ENCODE measurements at places on chromosomes 6 and 20.

GRCh38 chr20:60586269-60587050 is 628.2 kb downstream of the CDH26 start:
- no peak for DNase-seq

- no peak for DNase-seq
Measured at GRCh38 chr6:99603421-99604165, 3.0 kb upstream of the PRDM13 start.

DNA sequence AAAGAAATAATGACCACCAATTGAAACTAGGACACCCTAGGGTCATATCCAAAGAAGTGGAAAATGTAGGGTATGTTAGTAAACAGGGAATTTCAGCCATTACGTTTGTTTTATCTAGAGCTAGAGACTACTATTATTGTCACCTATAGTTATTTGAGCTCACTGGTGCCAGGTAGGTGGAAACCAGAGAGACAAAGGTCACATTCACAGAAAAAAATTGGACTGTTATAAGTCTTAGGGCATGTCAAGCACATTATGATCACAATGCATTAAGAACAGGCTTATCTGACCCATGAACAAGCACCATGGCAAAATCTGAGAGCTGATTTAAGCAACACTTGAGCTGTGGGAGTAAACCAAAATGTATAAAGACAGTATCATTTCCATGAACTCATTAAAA is 530.1 kb upstream of the CITED2 start:
- DNase-seq: no peak

DNA sequence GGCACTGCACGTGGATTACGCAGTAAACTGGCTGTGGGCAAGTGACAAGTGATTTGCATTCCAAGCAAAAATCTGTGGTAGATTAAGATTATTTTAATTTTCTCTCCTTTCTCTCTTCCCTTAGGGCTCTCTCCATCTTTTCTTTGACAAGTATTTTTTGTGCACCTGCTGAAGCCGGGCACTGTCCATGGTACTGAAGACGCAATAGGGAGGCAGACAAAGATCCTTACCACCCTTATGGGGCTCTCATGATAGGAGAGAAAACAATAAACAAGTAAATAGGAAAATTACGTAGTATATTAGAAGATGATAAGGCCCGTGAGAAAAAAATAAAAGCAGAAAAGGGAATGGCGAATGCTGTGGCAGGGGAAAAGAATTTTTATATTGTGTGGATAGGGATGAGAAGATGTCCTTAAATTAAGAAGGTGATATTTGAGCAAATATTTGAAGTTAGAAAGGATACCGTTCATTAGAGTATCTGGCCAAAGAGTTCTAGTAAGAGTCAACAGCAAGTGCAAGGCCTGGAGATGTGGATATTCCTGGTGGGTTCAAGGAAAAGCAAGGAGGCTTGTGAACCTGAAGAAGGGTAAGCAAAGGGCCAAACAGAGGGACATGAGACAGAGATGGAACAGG is 146.0 kb downstream of the LAMP5 start:
- DNase-seq: no peak

DNA sequence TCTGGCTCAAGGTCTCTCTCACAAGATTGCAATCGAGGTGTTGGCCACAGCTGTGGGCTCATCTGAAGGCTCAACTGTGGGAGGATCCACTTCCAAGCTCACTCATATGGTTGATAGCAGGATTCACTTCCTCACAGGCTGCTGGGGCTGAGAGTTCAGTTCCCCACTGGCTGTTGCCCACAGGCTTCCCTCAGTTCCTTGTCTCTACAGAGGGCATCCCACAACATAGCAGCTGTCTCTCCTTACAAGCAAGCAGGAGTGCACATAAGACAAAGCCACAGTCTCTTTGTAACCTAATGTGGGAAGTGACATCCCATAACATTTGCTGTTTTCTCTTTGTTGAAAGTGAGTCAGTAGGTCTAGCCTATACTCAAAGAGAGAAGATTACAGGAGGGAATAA is 14.0 kb downstream of the SPATS1 start:
- no peak for DNase-seq

DNA sequence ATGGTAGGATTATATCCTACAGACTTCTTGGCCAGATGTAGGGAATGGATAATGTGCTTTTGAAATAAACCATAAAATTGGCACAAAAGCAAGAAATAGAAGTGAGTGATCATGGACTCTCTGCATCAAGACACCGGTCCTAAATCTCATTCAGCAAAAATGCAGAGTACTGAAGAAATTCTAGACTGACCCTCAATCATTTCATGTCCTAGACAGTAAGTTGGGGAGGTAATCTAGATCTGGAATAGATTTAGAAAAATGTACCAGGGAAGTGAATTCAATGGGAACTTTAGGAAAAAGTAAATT is 69.7 kb upstream of the ADTRP start:
- DNase-seq: no peak

GRCh38 chr6:28802417-28803336 is 121.1 kb downstream of the TRIM27 start:
- DNase-seq: no peak

- no peak for DNase-seq
Measured at GRCh38 chr20:61864481-61864880, 201.2 kb downstream of the TAF4 start.

DNA sequence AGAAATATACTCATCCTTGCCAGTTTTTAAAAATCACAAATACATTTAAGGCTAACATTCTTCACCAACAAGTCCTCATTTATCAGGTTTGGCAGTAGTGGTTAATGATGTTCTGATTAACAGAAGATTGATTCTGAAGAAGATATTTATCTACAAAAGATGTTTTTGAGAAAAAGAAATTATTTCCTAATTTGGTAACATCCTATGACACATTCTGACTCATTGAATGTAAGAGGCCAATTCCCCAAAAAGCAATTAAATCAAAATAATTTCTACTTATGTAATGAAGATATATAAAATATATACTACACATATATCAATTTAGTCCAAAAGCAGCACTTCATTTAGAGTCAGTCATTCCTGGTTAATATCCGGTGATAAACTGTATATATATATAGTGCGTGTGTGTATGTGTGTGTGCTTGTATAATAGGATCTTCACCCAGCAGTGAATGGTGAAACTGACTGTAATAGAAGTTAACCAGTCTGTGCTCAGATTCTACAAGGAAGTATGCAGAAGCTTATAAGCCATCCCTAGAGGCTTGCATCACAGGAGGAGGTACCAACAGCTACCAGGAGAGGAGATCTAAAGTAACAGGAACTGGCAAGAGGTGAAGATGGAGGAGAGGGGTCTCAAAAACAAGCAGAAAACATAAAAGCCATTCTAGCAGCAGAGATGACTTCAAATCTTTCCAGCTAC is 82.9 kb upstream of the MARCKS start:
- no peak for DNase-seq

- DNase-seq: no peak
Measured at GRCh38 chr6:20906945-20907344, 372.7 kb downstream of the CDKAL1 start.

GRCh38 chr6:126976253-126976797 is 142.1 kb upstream of the RSPO3 start:
- DNase-seq: no peak

DNA sequence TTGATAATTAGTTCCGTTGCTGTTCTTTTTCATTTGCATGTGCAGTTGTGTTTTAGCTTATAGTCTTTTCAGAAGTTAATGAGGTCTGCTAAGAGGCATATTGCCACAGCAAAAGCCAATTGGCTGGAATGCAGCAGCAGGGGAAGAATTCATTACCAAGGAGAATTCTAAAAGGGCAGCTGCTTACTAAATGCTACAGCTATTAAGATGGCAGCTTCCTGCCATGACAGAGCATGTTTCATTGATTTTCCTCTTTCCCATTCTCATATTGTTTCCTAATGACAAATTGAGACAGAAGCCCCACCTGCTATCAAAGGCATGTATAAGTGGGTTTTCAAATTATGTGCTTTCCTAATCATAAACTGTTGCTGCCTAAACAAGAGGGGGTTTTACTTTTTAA is 66.6 kb downstream of the CLVS2 start:
- no peak for DNase-seq

DNA sequence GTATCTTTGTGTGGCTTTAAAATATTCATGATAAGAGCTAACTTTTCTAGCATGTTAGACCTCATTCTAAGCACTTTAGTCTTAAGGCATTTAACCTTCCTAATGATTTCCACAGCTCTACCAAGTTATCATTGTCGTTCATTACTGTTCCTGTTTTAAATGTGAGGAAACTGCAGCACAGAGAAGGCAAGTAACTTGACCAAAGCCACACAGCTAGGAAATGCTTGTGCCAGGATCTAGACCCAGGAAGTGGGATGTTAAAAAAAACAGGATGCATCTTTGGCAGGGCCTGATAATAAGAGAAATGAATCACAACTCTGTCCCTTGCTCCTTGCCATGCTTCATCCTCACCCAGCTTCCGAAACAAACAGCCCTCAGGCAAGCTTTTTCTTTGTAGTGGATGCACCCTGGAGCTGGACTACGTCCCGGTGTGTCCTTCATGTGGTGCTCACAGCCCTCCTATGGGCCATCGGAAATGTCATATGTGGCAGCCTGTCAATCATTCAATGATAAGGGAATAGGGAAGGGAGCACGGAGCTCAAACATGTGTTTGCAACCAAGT is 196.9 kb upstream of the RREB1 start:
- DNase-seq: no peak

GRCh38 chr20:11652128-11652527 is 265.6 kb upstream of the BTBD3 start:
- DNase-seq: no peak

- no peak for DNase-seq
Measured at GRCh38 chr6:14063756-14064155, 53.8 kb upstream of the CD83 start.

- no peak for DNase-seq
Measured at GRCh38 chr6:157068691-157069324, 254.5 kb downstream of the TMEM242 start.

DNA sequence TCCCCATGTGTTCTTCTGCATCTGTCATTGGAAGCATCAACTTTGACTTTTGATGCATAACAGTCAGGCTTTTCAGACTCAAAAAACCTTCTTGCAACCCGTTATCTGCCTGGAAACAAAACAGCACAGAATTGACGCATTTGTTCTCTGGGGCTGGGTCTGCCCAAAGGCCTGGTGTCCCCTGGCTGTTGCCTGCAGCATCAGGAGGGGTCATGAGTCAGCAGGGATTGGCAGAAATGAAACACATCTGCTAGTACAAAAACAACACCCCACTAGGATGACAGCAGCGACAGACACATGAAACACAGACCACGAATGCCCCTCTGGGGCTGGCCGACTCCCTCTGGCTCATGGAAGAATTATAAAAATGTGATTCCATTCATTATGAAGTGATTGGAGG is 157.6 kb upstream of the INSM1 start:
- DNase-seq: no peak

DNA sequence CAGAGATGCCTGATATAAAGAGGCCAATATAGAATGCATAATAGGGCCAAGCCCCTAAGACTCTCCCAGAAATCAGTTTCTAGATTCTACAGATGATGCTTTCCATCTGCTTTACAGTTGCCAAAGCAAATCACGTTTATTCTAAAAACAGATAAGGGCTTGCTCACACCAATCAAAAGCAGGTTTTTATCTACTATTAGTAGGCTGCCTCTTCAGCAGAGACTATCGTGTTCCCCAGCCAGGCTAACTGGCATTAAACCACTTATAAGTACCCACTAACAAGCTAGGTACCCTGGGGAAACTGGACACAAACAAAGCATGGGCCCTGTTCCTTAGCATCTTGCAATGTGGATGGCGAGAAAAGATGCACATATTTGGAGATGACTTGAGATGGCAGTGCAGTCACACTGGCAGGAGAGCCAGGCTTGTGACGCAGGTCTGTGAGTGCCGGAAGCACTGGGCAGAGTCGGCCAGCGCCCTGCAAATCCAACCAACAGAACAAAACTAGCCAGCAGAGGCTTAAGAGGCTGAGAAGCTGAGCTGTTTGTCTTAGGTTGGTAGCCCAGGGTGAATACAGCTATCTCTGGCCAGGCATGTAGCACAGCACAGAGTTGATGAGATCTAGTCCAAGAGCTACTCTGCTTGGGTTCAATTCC is 73.4 kb downstream of the GFOD1 start:
- no peak for DNase-seq

- DNase-seq: no peak
Measured at GRCh38 chr20:25364180-25364788, 26.4 kb downstream of the ABHD12 start.

All from activated naive CD4-positive, alpha-beta T cell treated with Interleukin-2 at 50 U/mL for 16 hours (primary cell).